ENCODE measurements at places on chromosomes 5 and 9.

- peak; percentile 61 for DNase-seq
Observed at GRCh38 chr5:177370488-177371119, 12.9 kb downstream of the RGS14 start.

GRCh38 chr5:170542691-170543293, 39.0 kb downstream of the KCNIP1 start:
- no peak for DNase-seq

DNA sequence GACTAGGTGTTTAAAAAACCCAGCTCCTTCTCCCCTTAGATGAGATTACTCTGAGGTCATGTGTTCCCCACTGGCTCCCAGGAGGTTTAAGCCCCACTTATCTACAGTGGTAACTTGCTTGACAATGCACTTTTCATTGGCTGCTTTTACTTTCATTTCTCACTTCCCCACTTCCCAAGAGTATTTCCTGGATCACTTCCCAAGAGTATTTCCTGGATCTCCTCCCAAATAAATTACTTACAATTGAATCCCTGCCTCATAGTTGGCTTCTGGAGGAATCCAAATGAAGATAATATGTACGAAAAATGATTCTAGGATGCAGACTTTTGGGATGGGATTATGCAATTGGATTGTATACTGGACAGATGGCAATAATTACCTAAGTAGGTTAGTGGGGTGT, 47.1 kb upstream of the CHSY3 start:
- no peak for DNase-seq

GRCh38 chr5:54221135-54221534, 89.2 kb downstream of the ARL15 start:
- no peak for DNase-seq

DNA sequence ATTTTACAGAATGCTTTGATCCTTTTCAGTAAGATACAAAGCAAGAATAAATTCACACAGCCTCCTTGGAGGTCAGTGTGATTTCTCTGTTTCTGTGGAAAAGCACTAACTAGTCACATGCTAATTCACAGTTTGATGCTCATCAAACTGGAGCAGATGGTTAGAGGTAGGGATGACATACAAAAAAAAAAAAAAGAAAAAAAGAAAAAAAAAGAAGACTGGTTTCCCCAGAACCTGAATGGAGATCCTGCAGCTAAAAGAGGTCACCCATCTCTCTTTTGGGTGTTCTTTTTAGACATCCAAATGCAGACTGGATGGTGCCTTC, 123.7 kb upstream of the ANKRD55 start:
- DNase-seq, result no peak

- no peak for DNase-seq
Observed at GRCh38 chr9:75644649-75645048, 245.8 kb upstream of the PCSK5 start.

- no peak for DNase-seq
Observed at GRCh38 chr5:148828511-148829247, 2.3 kb downstream of the ADRB2 start.

DNA sequence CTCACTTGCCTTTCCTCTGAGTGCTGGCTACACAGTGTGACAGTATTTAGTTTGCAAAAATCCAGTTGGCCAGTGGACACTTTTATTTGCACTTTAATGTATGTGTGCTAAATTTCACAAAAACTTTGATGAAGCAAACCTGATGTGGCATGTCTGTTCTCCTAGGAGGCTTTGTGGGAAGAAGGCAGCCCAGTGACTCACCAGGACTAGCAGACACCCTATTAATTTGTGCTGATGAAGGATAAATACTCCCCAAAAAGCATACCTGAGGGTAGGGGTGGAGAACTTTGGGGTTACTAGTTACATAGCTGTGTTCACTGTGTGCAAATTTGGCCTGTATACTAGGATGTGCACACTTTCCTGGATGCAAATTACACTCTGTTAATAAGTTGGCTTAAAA, 39.3 kb upstream of the IPPK start:
- no peak for DNase-seq

- DNase-seq, result no peak
Observed at GRCh38 chr5:137833463-137833862, 34.2 kb upstream of the MYOT start.

DNA sequence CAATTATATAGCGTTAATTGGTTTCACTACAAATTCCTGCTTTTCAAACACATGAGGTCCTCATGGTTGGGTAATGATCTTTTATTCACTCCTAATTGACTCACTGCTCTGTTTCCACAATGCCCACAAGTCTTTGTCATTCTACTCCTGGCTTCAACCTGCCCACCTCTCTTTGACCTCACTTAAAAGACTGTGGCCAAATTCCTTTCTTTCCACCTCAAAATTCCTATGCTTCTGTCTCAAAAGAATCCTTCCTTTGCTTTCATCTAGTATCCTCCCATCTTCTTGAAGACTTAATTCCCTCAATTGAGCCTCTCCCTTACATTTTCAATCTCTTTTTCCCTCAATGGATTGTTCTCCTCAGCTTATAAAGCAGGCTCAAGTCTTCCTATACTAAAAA, 4.9 kb downstream of the APBA1 start:
- DNase-seq, result no peak

DNA sequence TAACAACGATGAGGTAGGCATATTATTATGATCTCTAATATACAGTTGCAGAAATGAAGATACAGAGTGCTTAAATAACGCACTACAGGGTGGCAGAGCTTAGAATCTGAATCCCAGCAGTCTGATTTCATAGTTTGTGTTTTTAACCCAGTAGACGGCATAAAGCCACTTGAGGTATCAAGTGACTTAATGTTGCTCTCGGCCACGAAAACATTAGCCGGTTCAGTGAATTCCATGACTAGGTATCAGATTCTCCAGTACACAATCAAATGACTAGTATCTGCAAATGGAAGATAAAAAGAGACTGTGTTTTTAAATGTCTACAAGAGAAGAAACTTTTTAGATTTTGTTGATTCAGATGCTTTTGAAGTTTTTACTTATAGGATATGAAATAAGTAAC, 24.8 kb downstream of the SMC2 start:
- no peak for DNase-seq

DNA sequence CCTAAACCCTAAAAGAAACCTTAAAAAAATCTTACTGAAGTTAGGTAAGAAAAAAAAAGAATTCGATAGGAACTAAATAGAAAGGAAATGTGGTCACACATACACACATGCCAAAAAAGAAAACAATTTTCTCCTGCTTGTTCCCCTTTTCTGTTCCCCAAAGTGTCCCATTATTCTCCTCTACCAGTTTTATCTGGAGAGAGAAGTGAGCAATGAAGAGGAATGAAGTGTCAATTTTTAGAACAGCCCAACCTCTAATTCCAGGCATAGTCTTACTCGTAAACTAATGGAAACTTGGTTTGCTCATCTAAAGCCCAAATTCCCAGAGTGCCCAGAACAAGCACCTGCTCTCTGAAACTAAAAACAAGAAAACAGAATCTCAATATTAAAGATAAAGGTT, 26.1 kb downstream of the AP3B1 start:
- no peak for DNase-seq

GRCh38 chr5:45440466-45440865, 255.7 kb downstream of the HCN1 start:
- DNase-seq, result no peak

DNA sequence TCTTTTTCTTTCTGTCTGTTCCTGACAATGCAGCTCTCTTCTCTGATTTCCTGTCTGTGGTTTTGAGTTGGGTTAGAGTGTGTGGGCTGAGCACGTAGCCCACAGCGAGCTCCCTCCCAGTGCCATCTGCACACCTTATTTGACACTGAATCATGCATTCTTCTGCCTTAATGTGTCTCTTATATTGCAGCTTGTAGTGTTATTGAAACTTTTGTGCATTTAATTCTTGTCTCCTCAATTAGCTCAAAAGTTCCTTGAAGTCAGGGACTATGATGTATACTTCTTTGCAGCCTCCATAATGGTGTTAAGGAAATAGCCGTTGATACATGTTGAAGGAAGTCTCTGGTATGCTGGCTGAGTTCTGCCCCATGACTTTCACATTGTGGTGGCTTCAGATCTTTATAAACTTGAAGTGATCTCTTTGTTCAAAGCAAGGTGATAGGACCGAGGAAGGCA, 576.2 kb upstream of the CLINT1 start:
- DNase-seq, result peak; percentile 40

GRCh38 chr9:642014-642413, 199.5 kb upstream of the DMRT1 start:
- DNase-seq, result no peak

- no peak for DNase-seq
Observed at GRCh38 chr9:112403614-112404201, 23.8 kb downstream of the HSDL2 start.

DNA sequence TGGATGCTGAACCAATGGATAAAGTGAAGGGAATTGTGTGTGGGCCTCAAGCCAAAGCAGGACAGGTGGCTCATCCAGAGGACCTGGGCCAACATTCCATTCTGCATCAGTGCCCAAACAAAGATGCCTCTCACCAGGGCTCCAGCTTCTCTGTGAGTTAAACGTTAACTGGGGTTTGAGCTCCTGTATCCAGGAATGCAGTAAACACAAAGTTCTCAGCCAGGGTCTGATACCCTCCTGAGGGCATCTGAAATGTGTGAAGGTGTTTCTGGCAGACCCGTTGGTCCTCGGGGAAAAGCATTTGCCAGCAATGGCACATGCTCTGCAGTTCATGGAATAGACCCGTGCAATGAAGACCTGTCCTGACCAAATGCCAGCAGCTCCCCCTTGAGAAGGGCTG, 33.9 kb upstream of the AOPEP start:
- DNase-seq, result no peak

GRCh38 chr9:133429214-133429613, 7.0 kb downstream of the ADAMTS13 start:
- no peak for DNase-seq

DNA sequence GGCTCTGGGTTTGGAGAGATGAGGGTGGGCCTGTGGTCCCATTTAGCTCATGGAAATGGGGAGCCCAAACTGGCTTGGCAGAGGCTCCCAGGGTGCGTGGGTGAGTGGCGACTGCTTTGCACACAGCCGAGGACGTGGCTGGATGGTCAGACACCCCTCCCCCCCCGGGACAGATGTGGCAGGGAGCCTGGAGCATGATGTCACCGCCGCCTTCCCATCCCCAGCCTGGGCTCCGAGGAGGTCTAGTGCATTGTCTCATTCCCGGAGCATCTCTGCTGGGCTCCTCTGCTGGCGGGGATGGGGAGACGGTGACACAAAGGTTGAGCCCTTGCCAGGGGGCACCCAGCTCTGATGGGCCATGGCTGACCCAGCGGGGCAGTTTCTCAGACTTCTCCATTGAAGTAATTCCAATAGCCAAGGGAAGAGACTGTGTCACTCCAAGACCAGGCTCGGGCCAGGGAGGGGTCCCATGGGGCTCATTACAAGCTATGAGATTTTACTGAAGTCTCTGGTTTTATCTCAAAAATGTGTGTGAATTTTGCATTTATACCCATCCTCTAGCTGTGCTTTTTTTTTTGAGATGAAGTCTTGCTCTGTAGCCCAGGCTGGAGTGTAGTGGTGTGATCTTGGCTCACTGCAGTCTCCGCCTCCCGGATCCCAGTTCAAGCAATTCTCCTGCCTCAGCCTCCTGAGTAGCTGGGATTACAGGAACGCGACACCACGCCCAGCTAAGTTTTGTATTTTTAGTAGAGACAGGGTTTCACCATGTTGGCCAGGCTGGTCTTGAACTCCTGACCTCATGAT, 36.1 kb downstream of the HMCN2 start:
- DNase-seq, result no peak

GRCh38 chr9:128624566-128624965, 32.1 kb downstream of the DYNC2I2 start:
- no peak for DNase-seq

- DNase-seq, result no peak
Observed at GRCh38 chr5:145218019-145218418, 617.1 kb downstream of the PRELID2 start.

- DNase-seq, result no peak
Observed at GRCh38 chr5:83404182-83404716, 67.3 kb upstream of the VCAN start.

- no peak for DNase-seq
Observed at GRCh38 chr5:79269733-79270166, 33.8 kb downstream of the JMY start.

DNA sequence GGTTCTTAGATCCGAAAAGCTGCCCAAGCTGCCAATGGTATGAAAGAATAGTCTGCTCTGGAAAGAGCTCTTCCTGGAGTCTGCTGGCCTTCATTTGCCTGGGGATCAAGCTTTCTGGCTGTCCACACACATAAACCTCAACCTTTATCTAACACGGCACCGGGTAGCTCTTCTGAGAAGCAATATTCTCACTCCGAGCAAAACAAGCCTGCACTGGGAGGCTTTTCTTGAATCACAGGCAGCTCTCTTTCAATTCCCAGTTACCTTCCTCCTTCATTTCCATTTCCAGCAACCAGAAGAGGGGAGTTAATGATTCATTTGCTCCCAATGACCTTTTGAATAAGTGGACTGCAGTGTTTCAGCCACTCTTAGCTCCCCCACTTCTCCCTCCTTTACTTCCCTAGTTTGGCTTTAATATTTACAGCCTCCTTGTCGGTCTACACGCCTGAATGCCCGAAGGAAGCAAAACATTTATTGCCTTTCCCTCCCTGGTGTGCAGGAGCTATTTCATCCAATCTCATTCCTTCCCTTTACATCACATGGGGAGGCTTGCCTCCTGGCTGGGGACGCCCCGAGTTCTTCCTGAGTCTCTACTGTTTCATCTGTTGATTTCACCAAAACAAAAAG, 187.1 kb downstream of the ARHGEF28 start:
- DNase-seq, result no peak

- DNase-seq, result no peak
Observed at GRCh38 chr5:1176473-1177391, 24.7 kb upstream of the SLC6A19 start.

DNA sequence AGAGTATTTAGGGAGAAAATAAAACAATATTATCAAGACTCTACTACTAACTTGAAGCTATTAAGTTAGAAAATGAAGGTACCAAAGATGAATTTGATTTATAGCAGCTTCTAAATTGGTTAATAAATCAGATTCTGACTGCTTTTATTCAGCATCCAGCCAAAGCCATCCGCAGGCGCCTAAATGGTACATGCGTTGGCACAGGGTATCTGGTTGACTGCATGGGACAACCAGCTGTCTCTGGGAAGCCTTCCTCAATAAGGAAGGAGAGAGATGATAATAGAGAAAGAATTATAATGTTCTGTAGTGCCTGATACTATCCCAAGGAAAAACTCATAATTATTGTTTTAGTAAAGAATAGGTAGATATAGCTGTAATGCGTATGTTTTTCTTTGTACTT, 9.1 kb upstream of the TRPM3 start:
- DNase-seq, result no peak

- no peak for DNase-seq
Observed at GRCh38 chr9:89256642-89257041, 54.4 kb upstream of the CKS2 start.
